Progenitor cell of endocrine pancreas (in vitro differentiated cells): ENCODE measurements at places on chromosomes 3 and 15.

GRCh38 chr3:133447750-133448477 is 48.1 kb downstream of the BFSP2 start:
- no peak for DNase-seq

- no peak for DNase-seq
Observed at GRCh38 chr3:27085829-27086730, 283.1 kb downstream of the NEK10 start.

DNA sequence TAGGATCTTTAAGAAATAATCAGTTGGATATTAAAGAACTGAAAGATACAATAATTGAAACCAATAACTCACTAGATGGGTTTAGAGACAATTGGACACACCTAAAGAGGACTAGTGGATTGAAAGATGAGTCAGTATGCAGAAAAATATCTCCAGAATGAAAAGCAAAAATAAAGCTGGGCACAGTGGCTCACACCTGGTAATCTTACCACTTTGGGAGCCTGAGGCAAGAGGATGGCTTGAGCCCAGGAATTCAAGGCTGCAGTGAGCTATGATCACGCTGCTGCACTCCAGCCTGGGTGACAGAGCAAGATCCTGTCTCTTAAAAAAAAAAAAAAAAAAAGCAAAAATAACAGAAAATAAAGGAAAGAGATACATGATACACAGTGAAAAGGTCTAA is 37.4 kb upstream of the CCDC174 start:
- DNase-seq = no peak

DNA sequence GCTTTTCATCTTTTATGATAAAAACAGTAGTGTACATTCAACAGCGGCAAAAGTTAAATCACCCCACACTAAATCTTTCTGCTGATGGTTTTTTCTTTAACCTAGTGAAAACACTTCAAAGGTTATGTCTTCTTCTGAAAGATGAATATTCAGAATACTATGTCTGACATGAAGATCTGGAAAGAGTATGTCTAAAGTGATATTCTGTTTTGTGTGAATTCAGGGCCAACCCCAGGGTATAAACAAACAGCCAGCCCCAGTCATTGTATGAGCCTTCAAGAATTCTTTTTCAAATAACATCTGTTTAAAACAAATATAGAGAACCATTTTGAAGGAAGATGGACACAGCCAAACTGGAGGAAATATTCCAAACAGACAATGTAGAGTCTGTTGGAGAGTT is 581.0 kb upstream of the NAALADL2 start:
- no peak for DNase-seq

DNA sequence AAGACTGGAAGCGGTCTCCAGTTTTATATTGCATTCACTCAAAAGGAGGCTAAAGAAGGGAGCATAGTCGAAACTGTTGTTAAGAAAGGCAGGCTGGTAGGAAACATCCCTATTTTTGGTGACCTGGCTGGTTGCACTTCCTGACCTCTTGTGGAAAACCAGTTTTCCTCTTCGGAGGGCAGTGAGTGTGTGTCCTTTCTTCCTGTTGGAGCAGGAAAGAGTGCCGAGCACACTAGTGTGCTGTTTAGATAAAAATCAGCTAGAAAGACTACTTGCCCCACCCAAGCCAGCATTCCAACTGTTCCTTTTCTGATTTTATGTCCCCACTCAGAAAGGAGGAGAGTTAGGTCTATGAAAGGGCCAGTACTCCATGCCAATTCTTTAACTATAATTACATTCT is 65.1 kb upstream of the CCR4 start:
- DNase-seq = no peak
